ENCODE measurements at places on chromosomes 3 and 15. TPM values are rescaled to one million over a fixed set of nuclear protein-coding genes. Genes with fewer than 3 reads are reported as not detected.
A peak's percentile ranks its signal among the peaks of the same experiment; 100 is the strongest.

DNA sequence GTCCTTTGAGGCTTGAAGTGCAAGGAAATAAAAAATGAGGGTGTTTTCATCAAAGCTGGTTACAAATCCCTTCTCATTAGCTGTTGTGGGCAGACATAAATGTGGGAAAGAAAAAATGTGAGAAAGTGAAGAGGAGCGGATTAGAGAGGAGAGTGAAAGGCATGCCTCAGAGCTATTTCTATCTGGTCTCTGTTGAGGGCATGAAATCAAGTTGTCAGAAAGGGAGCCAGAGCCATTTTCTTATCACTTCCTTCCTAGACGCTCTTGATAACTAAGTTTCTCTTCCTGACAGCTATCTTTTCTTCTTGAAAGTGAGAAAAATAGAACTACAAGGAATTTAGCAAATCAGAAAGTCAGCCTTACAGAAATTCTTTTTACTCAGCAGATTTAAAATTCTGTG lies 20.8 kb upstream of the CAPN3 start:
- no peak for DNase-seq
- H3K27ac ChIP-seq, result no peak overlapping the region
- H3K27me3 ChIP-seq, result no peaks in the 10 kb centered on the region
- H3K4me3 ChIP-seq, result no peak overlapping the region

- no peaks in the 10 kb centered on the region for H3K27me3 ChIP-seq
- H3K4me1 ChIP-seq, result peaks cover 40% of the 10 kb centered on the region
- no peak overlapping the region for H3K4me3 ChIP-seq
- H3K36me3 ChIP-seq, result no peaks in the 10 kb centered on the region
- H3K27ac ChIP-seq, result no peak overlapping the region
Observed at GRCh38 chr3:150128126-150128525, 157.4 kb upstream of the PFN2 start.

DNA sequence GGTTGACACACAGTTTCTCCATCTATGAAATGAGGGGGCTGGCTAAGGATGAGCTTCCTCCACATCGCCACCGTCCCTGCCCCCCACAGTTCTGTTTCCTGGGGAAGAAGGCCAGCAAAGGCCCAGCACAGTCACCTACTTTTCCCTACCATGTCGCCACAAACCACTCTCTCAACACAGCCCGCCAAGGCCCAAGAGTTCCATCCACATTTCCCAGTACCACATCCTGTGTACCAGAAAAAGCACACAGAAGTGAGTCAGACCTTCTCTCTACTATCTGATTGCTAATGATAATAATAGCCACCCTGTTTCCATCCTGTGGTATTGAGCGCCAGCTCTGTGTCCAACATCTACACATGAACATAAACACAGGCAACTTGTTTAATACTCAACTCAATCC lies 30.3 kb upstream of the C15orf39 start:
- H3K27ac ChIP-seq, result no peak overlapping the region
- no peaks in the 10 kb centered on the region for H3K4me1 ChIP-seq
- H3K36me3 ChIP-seq, result no peaks in the 10 kb centered on the region
- no peak overlapping the region for H3K4me3 ChIP-seq
- DNase-seq, result no peak
- no peaks in the 10 kb centered on the region for H3K27me3 ChIP-seq

GRCh38 chr3:47410801-47411646 lies 30.2 kb downstream of the PTPN23 start:
- no peaks in the 10 kb centered on the region for H3K27me3 ChIP-seq
- no peak overlapping the region for H3K27ac ChIP-seq
- no peak overlapping the region for H3K4me3 ChIP-seq
- peaks cover 52% of the 10 kb centered on the region for H3K36me3 ChIP-seq
- DNase-seq, result no peak

- no peak overlapping the region for H3K27ac ChIP-seq
- no peak for DNase-seq
- no peaks in the 10 kb centered on the region for H3K36me3 ChIP-seq
Observed at GRCh38 chr3:124584245-124584551, 146.1 kb upstream of the UMPS start.

DNA sequence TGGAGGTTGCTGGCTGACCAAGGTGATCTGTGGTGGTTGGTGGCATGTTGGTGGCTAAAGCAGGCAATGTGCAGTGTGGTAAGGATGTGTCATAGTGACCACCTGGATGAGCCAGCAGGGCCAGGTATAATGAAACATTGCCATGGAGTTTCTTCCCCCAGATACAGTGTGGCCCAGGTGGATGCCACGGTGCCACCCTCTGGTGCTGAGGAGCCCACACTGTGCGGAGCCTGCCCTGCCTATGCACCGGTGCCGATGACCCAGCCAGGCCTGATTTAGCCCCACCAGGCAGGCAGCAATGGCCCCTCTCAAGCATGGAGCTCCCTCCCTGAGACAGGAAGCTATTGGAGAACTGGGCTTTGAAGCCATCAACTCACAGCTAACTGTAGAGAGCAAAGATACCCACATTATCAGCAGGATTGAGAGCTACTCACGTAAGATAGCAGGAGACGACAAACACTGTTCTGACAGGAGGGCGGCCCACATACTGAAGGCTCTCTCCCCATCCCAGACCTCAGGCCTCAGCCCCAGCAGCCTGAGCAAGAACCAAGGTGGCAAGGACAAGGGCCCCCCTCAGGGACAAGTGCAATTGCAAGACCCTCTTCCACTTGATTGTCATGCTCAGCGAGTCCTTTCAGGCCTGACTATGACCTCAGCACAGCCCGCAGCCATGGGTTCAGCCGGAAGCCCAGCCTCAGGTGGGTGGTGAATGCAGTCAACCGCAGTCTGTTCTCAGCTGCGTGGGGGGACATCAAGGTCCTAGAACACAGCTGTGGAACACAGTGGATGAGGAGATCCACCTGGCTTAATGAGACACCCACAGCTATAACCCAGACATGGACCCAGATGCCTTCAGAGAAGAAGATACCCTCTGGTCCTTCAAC lies 82.8 kb upstream of the CDV3 start:
- H3K36me3 ChIP-seq, result no peaks in the 10 kb centered on the region
- no peak overlapping the region for H3K4me3 ChIP-seq
- H3K27me3 ChIP-seq, result no peaks in the 10 kb centered on the region
- no peak overlapping the region for H3K27ac ChIP-seq

DNA sequence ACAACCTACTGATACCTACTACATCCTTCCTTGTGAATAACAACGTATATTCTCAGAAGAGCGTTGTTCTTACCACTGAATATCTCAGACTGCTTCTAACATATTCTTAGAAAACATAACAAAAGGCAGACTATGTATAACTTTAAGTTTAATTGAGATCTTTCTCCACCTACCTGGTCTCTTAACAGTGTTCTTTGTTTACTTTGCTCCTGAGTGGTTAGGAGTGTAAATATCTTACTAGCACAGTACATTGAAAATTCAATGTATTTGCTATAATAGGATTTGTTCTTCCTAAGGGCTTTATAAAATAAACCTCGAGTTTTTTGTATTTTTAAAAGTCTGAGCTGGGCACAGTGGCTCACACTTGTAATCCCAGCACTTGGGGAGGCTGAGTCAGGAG lies 7.9 kb upstream of the BLM start:
- H3K4me3 ChIP-seq, result no peak overlapping the region
- DNase-seq, result no peak
- H3K4me1 ChIP-seq, result no peaks in the 10 kb centered on the region
- H3K36me3 ChIP-seq, result no peaks in the 10 kb centered on the region
- H3K27me3 ChIP-seq, result no peaks in the 10 kb centered on the region

DNA sequence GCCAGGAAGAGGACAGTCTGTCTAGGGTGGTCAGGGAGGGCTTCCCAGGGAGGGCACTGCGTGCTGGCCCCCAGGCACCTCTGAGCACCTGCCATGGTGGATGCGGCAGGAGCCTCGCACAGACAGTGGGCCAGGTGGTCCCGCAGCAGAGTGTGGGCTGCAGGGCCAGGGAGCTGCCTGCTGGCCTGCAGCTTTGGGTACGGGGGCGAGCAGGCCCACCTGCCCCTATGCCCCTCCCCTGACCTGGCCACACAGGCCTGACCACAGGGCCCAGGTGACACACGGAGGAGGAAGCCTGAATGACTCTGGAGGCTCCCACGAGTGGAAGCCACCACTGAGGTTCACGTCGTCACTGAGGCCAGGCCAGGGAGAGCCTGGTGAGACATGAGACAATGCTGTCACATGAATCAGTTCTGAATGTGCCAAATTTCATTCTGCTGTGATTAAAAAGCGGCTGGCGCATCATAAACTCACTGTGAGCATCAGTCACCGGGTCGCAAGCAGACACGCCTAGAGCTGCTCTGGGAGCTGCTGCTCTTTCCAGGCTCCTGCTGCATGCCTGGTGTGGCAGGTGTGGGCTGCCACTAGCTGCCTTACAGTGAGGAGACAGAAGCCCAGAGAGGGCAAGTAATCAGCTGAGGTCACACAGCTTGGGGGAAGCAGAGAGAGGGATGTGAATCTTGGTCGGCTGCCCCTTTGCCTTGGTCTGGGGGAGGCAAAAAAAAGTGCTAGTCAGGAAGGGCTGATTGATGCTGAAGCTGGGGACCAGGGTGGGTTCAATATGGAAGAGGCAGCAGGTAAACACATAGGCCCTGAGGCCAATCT lies 39.5 kb upstream of the IQSEC1 start:
- no peak for DNase-seq
- H3K27me3 ChIP-seq, result no peaks in the 10 kb centered on the region
- no peak overlapping the region for H3K4me3 ChIP-seq
- H3K36me3 ChIP-seq, result no peaks in the 10 kb centered on the region
- no peaks in the 10 kb centered on the region for H3K4me1 ChIP-seq
- H3K27ac ChIP-seq, result no peak overlapping the region

- H3K4me1 ChIP-seq, result peaks cover 4% of the 10 kb centered on the region
- DNase-seq, result no peak
- H3K36me3 ChIP-seq, result no peaks in the 10 kb centered on the region
- no peaks in the 10 kb centered on the region for H3K27me3 ChIP-seq
- H3K27ac ChIP-seq, result no peak overlapping the region
Observed at GRCh38 chr3:72163809-72164634, 379.1 kb upstream of the PROK2 start.

GRCh38 chr15:75167588-75168350 lies 33.9 kb upstream of the C15orf39 start:
- no peaks in the 10 kb centered on the region for H3K36me3 ChIP-seq
- DNase-seq, result no peak
- no peaks in the 10 kb centered on the region for H3K27me3 ChIP-seq
- no peak overlapping the region for H3K27ac ChIP-seq
- H3K4me1 ChIP-seq, result no peaks in the 10 kb centered on the region

DNA sequence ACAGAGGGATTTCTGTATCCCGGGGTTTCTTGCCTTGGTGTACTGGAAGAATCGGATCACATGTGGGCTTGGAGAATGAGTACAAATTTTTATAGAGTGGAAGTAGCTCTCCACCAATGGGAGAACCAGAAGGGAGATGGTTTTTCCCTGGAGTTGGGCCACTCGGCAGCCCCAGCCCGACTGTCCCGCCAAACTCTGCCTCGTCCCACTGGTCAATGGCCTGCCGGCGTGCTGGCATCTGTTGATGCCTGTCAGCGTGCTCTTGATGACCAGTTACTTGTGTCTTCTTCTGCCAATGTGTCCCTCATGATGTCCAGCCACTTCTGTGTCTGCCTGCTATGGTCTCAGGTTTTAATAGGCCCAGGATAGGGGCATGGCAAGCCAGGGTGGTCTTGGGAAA lies 100.5 kb downstream of the CFAP44 start:
- DNase-seq, result no peak
- H3K36me3 ChIP-seq, result no peaks in the 10 kb centered on the region
- H3K4me1 ChIP-seq, result no peaks in the 10 kb centered on the region
- H3K27me3 ChIP-seq, result no peaks in the 10 kb centered on the region
- no peak overlapping the region for H3K27ac ChIP-seq

- DNase-seq, result no peak
- H3K36me3 ChIP-seq, result peaks cover 96% of the 10 kb centered on the region
- no peak overlapping the region for H3K4me3 ChIP-seq
- H3K4me1 ChIP-seq, result no peaks in the 10 kb centered on the region
- H3K27ac ChIP-seq, result no peak overlapping the region
Observed at GRCh38 chr3:58115175-58115574, 95.6 kb downstream of the DNASE1L3 start.

- peaks cover 12% of the 10 kb centered on the region for H3K4me1 ChIP-seq
- peak overlapping the region; percentile 29 for H3K27ac ChIP-seq
- no peak for DNase-seq
Observed at GRCh38 chr3:156017352-156018030, 102.9 kb upstream of the KCNAB1 start.

DNA sequence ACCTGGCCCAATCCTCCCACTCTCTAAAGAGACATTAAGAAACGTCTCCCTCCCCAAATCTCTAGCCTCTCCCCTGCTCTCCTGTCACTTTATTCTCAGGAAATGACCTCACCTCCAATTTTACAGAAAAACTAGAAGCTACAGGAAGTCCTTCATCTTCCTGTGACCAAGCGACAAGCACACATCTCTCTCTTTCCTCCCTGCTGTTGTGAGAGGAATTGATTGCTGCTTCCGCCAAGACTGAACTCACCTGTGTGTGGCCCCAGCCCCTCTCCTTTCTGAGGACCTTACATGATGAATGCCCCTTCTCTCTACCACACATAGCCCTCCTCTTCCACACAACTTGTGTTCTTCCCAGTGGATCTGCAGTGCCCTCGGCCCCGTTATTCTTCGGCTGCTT lies 18.2 kb downstream of the DNAJB8 start:
- no peak overlapping the region for H3K27ac ChIP-seq
- no peak overlapping the region for H3K4me3 ChIP-seq
- no peaks in the 10 kb centered on the region for H3K36me3 ChIP-seq
- H3K4me1 ChIP-seq, result no peaks in the 10 kb centered on the region
- no peak for DNase-seq

DNA sequence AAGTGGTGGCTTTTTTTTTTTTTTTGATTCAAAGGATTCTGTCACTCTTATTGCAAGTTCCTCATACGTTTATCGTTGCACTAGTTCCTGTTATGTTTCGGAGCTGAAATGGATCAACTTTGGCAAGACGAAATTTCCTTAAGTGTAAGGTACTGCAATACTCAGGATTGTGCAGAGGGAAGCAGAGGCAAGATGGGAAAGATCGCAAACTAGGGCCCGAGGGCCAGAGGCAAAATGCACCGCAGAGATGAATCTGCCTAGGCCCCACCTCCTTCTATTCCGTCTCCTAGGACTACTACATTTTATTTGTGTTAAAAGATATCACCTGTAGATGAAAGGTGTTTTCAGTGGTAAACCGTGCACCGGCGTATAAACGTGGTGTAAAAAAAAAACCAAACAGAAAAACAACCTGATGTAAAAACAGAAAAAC lies 331 bp downstream of the RNU6-1 start:
- H3K27ac ChIP-seq, result no peak overlapping the region
- no peaks in the 10 kb centered on the region for H3K36me3 ChIP-seq

CTXN2 gene
- 0.13 TPM for total RNA-seq

CLDN18 gene
- total RNA-seq, result 0.13 TPM

RPL39L gene
- 34.5 TPM for total RNA-seq

PAQR9 gene
- 4.2 TPM for total RNA-seq

GOLGA8Q gene
- total RNA-seq, result not detected

IL17RD gene
- 71.3 TPM for total RNA-seq

TMCO5A gene
- not detected for total RNA-seq

TRH gene
- 0.29 TPM for total RNA-seq

SLC22A14 gene
- not detected for total RNA-seq

PPARG gene
- total RNA-seq, result 3.8 TPM
